ENCODE measurements at places on chromosomes 4 and X.

- DNase-seq: no peak
Observed at GRCh38 chr4:82388405-82388804, 14.6 kb upstream of the HNRNPD start.

- no peak for DNase-seq
Observed at GRCh38 chr4:82790060-82790660, 8.4 kb downstream of the SCD5 start.

- DNase-seq: no peak
Observed at GRCh38 chr4:95362906-95363558, 185.7 kb downstream of the UNC5C start.

- DNase-seq: no peak
Observed at GRCh38 chr4:119394826-119395225, 72.9 kb upstream of the FABP2 start.

- no peak for DNase-seq
Observed at GRCh38 chr4:141473952-141474351, 162.4 kb upstream of the IL15 start.

DNA sequence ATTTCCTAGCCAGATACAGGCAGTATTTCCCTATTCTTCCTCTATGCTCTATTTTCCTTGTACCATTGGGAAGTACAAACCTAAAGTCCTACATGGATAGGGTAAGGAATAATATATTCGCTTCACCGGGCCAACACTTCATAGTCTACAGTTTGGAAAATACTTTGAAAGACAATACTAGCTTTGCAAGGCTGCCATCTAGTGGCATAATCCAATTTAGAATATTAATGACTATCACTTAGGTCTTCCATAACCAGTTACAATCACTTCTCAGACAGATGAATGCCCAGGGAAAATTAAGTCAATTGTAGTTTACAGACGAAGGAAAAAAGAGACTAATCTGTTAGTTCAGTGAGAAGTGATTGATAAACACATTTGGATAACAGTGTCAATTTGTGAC is 141.0 kb upstream of the FAM47C start:
- no peak for DNase-seq

DNA sequence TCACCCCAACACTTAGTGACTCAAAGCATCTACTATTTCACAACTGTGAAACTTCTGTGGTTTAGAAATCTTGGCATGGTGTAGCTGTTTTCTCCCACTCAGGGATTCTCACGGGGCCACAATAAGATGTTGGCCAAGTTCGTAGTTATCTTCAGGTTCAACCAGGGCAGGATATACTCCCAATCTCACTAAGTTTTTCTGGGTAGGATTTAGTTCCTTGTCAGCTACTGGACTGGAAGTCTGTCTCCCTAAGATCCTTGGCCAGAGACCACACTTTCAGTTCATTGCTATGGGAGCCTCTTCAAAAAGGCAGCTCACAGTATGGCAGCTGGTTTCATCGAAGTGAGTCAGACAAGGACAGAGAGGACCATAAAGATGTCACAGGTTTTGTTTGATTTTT is 111.7 kb upstream of the PDHA2 start:
- no peak for DNase-seq

DNA sequence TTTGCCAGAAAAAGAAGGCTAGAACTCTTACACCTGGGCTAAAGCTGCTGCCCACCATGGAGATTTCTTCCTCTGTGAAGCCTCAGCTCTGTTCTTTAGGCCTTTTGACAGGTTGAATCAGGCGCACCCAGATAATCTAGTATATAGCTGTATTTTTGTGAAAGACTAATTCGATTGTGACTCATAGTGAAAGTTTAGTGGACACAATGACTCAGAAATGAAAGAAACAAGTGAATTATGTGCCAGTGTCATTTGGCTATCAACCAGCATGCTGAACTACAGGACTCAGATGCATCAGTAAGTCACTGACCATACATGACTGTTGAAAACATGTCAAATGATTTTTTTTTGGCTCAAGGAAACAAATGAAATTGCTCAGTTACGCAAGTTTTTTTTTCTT is 425.4 kb downstream of the SLITRK2 start:
- no peak for DNase-seq

DNA sequence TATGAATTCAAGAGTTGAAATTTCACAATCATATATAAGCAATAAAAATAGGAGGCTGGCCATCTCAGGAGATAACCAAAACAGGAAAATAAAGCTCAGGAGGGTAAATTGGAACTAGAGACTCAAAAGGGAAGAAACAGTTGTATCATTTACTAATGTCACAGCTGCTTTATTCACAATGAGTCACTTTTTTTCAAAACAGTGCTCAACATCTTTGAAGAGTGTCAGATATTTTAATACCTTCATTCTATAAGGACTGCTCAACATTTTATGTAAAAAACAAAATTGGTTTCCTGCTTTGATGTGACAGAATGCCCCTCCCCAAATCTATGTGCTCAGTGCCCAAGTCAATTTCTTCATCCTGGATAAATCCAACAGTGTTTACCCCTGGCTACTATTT is 97.7 kb downstream of the DDX60 start:
- no peak for DNase-seq

DNA sequence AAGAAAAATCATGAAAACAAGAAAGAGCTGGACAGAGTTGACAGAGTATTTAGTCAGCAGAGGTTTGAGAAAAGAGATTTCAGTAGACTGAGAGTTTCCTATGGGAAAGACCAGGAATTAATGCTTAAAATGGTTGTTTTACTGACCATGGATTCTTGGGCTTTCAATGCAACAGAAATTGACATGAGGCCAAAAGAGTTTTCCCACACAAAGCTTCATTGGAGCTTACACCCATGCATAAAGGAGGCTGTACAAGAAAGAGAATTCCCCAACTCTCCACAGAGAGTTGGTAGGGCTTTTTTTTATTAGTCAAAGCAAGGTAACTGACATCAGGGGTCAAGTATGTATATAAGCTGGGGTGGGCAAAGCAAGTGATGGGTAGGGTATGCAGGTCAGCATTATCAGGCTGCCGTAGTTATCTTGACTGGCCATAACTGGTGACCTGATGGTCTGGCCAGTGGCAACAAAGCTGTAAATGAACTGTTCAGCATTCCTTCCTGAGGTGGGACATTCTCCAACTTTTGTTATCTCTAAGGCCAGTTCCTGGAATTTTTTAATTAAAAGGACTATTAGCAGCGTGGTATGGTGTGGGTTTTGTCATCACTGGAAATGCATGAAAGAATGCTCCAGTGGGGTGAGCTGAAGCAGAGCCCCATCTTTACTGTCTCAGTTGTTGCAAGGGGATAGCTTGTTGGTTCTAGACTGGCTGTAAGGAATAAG is 117.0 kb downstream of the ADAM29 start:
- DNase-seq: no peak

DNA sequence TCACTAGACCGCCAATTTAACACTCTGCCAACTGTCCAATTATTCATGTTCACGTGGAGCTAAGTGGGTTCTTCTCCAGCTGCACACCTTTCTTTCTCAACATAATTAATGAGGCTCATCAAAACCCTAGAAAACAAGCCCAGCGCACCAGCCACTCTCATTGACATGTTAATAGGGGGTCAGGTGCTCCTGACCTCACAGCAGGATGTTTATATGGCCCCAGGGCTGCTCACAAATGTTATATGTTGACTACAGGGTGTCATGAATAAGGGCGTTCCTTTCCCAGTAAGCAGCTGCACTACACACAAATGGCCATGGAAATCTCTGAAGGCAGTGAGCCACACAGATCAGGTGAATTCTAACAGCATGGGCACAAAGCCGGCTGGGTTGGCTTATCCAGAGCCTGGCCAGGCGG is 209.8 kb downstream of the MGST2 start:
- DNase-seq: no peak

- no peak for DNase-seq
Observed at GRCh38 chr4:27267339-27267969, 406.8 kb downstream of the STIM2 start.

GRCh38 chr4:53916431-53916889 is 147.9 kb downstream of the CHIC2 start:
- DNase-seq: no peak

GRCh38 chr4:109554971-109555370 is 5.1 kb upstream of the MCUB start:
- DNase-seq: no peak

- DNase-seq: no peak
Observed at GRCh38 chr4:55396308-55397125, 760 bp downstream of the TMEM165 start.

DNA sequence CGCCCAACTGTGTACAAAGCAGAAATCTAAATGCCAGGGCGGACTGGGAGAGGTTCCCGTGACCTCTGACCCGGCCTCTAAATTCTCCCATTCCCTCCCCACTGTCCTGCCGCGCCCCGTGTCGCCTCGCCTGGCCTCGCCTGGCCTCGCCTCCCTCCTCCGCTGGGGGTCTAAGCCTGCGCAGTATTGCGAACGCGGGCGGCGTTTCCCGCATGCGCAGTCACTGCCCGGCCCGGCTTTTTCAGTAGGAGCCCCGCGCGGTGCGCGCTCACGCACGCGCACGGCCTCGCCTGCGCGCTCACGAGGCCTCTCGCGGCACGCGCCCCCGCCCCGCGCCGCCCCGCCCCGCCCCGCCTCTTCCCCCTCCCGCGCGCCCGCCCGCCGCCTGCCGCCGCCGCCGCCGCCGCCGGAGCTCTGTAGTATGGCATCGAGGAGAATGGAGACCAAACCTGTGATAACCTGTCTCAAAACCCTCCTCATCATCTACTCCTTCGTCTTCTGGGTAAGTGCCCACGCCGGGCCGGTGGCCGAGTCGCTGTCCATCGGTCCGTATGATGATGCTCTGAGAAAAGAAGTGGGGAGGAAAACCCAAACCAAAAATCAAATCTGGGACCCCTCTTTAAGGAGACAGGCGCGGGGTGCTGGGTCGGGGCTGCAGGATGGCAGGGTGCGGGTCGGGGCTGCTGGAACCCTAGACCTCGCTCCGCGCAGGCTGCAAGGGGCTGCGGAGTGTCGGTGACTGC is at the start of gene TSPAN7:
Gene TSPAN7 (plus strand): TSS at position 417 of the 743 bp plus-strand sequence. CDS start 5 bp downstream, at position 422.
- DNase-seq: peak; percentile 55

- DNase-seq: no peak
Observed at GRCh38 chr4:162706632-162707031, 460.1 kb downstream of the NAF1 start.

- no peak for DNase-seq
Observed at GRCh38 chr4:183337833-183338232, 15.6 kb upstream of the CLDN24 start.

- DNase-seq: no peak
Observed at GRCh38 chr4:142045996-142046395, 409.6 kb downstream of the IL15 start.

DNA sequence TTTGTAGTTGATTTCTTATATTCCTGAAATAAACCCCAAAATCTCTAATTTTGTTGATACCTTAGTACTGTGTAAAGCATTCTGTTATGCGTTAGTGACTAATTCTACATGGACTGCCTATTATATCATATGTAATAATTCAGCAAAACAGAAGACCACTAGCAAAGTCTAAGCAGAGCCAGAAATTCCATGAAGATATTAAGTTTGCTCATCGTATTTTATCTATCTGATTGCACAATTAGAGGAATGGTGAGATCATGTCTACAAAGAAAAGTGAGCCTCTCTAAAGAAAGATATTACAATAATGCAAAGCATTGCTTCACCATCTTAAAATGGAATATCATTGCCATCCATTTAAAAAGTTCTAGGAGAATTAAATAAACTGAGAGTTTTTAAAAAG is 374.6 kb upstream of the SLC7A11 start:
- DNase-seq: no peak

DNA sequence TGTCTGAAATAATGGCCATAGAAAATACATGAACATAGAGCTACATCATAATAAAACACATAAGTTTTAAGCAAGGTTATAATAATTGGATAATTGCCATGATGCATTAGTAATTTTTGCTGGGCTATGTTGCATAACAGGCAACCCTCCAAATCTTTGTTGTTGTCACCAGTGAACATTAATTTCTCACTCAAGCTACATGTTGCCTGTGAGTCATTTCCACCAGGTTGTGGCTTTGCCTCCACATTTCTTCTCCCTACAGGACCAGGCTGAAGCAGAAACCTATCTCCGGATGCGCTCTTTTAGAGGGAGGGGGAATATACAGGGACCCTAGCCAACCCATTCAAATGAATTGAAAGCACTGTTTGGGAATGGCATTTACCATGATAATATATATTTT is 347.7 kb downstream of the GABRG1 start:
- no peak for DNase-seq

DNA sequence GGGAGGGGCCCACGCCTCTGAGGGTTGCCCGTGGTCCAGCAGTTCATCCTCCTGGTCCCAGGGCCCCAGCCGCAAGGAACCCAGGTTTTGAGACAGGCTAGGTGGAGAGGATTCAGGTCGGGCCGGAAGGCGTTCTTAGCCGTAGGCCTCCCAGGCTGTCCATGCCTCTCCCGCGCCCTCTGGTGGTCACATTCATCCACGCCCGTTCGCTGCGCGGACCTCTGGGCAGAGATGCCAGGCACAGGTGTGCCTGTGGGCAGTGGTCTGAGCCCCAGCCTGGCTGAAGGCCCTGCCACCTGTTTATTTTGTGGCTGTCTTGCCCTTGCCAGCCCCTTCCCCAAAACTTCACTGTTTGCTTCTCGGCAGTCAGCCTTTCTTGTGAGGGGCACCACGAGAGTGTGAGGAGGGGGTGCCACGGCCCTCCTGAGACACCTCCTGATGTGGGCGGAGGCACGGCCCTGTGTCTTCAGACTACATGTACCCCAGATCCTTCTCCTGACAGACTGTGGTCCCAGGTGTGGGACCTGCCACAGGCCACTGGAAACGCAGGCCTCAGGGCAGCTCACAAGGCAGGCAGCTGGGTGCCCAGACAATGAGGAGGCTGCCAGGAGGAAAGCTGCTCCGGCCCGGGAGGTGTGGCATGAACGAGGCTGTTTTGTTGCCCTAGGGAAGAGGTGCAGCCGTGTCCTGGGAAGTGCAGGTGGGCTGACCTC is 5.0 kb downstream of the UVSSA start:
- DNase-seq: peak; percentile 89

DNA sequence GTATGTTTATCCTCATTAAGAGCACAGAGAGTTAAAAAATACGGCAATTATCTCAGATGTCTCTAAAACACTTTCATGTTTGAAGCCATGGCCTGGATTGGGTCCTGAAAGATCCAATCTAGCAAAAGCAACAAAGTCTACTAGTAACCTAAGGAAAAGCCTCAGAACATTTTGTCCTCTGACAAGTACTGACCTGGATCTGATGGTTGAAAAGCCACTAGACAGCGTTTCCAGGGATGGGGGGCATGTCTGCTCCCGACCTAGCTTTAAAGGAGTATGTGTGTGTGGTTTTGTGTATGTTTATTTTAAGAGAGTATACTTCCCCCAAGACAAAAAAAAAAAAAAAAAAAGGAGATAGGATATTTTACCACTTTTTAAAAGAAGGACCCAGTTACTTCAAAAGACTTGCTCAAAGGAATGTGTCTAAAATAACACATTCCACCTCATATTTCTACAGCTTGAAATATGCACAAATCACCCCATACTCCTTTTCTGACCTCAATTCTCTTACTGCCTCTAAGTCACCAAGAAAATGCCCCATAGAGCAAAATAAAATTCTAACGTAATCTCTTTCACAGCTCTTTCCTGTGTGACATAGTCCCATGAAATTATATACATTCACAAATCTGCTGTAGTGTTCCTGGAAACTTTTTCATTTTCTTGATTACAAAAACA is 189.0 kb upstream of the TTC29 start:
- DNase-seq: no peak
